ENCODE measurements at places on chromosomes 7 and 10.

- DNase-seq = no peak
These were observed 24.9 kb downstream of the SAMD9 start for GRCh38 chr7:93092757-93093370.

DNA sequence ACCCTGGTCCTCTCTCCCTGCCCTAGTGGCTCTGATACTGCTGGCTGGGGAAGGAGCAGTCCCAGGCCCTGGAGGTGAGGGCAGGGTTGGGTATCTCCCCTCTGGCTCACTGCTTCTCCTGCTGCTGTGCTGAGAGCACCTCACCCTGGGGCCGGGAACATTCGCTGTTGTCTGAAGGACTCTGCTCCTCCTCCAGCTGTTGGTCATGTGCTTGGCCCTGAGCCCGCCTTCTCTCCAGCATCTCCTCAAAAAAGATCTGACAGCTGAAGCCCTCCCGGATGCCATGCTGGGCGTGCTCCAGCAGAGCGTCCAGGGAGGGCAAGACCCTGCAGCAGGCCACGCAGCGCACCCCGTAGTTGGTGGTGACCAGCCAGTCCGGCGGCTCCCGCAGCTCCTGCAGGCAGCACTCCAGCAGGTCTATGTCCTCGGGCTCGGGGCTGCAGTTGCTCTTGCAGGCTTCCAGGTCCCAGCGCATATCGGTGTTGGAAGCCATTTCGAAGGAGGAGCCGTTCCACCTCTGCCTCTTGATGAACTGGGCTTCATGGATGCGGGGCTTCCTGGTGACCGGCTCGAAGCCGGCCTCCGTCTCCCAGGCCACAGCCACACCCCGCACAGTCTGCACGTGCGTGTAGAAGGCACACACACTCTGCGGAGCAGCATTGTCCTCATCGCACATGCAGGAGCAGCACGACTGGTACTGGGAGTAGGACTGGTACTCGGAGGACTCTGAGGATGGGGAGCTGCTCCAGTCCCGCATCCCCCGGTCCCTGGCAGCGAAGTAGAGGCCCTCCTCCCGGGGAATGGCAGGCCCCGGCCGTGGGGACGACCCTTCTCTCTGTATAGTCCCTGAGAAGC is 2.1 kb downstream of the FAM170B start:
- no peak for DNase-seq

GRCh38 chr7:38335128-38335491 is 61.7 kb upstream of the TARP start:
- DNase-seq = no peak

DNA sequence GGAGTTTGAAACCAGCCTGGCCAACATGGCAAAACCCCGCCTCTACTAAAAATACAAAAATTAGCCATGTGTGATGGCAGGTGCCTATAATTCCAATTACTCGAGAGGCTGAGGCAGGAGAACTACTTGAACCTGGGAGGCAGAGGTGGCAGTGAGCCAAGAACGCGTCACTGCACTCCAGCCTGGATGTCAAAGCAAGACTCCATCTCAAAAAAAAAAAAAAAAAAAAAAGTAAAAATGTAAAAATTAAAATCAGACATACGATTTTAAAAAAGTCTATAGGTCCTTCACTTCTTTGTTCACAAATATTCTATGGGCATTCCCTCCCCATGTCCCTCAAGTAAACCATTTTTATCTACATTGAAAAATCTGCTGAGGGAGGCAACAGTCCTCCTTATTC is 34.9 kb upstream of the TLL2 start:
- no peak for DNase-seq

- no peak for DNase-seq
These were observed 85.1 kb downstream of the CARD11 start for GRCh38 chr7:2958416-2959102.

GRCh38 chr10:93580828-93581227 is 14.4 kb downstream of the FFAR4 start:
- peak; percentile 40 for DNase-seq

DNA sequence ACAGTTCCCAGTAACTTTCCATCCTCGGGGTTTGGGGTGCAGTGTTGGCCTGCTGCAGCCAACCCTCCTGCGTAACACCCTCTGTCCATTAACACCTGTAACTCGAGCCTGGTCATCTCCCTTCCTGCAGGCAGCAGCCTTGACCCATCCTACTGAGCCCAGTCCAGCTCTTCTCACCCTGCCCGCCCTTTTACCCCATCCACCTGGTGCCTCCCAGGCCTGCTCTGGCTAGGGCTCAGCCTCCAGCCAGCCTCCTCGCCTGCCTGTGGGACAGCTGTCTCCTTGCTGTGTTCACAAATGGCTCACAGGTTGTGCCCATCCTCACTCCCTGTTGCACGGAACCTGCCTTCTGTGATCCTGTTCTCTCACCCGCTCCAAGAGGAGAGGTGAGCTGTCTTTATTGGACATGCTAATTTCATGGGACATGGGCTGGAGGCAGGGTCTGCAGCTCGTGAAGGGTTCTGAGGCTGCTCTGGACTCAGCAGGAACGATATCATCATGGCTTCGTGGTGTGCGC is 277.2 kb upstream of the TCERG1L start:
- DNase-seq = no peak

DNA sequence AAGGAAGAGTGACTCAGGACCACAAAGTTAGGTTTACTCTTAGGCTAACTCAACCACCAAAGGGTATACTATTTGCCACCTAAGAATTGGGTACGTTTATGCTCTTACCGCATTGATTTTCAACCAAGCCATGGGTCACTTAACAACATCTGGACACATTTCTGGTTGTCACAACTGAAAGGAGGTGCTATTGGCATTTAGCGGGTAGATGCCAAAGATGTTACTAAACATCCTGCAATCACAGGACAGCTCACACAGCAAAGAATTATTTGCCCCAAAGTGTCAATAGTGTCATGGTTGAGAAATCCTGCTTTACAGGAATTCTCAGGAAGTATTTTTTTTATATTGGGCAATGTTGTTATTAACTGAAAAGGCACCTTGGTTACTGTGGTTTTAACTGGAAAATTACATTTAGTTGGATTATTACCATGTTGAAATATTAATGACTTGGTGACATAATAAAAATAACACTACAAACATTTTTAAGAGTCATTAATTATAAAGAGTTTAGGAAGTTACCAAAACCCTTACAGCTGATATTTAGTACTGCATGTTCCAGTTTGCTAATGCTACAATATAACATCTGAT is 185.0 kb upstream of the TMEM196 start:
- no peak for DNase-seq

DNA sequence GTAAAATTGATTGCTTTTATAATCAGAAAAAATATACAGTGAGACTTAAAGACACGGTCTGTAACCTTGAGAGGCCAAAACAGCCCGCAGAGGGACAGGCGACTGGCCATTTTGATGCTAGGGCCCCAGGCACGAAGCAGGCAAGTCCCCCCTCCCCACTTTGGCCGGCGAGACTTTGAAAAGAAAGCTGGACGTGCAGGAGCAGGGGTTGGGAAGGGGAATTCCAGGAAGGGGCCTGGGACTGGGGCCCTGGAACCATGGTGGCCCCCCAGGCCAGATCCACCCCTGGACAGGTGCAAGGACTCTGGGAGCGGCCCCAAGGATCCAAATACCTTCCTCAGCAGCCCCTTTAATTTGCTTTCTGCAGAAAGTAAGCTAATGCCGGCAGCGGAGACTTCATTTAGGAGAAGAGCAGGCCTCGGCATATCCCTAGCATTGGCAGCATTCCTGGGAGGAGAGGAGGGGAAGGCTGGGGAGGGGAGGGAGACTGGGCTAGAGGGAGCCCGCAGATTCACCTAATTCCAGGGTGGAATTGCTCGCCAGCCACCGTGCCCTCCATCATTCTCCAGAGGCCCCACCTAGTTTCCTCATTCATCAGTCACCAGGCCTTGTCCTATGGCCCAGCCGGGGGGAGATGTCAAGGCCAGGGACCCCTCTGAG is 24.9 kb upstream of the TNRC18 start:
- DNase-seq = no peak

DNA sequence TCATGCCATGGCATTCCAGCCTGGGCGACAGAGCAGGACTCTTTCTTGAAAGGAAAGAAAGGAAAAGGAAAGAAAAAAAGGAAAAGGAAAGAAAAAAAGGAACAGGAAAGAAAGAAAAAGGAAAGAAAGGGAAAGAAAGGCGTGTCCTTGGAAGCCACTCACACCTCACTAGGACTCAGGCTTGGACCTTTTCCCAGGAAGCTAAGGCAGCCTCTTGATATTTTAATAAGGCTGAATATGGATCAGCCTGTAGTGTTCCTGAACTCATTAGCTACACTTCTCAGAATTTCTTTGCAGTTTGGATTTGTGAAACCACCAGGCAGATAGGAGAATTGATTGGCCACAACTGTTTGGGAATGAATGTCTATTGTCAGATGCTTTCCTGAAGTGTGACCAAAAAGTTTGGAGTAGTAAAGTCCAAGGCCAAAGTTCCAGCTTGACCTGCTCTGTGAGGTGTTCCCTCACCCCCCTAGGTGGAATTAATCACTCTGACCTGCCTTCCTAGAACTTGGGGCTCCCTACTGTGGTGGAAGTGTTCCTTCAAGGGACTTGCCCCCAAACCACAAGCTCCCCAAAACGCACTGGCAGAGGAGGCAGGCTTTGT is 7.1 kb upstream of the MALSU1 start:
- no peak for DNase-seq
